Activated CD8-positive, alpha-beta memory T cell treated with anti-CD3 and anti-CD28 coated beads for 24 hours (primary cell): ENCODE measurements at places on chromosomes 5 and 9.

GRCh38 chr9:110308633-110309038 is 29.0 kb downstream of the TXNDC8 start:
- no peak for DNase-seq

GRCh38 chr9:22374051-22374450 is 72.6 kb upstream of the DMRTA1 start:
- DNase-seq, result no peak

GRCh38 chr5:6498968-6499367 is 50.3 kb downstream of the UBE2QL1 start:
- DNase-seq, result no peak

DNA sequence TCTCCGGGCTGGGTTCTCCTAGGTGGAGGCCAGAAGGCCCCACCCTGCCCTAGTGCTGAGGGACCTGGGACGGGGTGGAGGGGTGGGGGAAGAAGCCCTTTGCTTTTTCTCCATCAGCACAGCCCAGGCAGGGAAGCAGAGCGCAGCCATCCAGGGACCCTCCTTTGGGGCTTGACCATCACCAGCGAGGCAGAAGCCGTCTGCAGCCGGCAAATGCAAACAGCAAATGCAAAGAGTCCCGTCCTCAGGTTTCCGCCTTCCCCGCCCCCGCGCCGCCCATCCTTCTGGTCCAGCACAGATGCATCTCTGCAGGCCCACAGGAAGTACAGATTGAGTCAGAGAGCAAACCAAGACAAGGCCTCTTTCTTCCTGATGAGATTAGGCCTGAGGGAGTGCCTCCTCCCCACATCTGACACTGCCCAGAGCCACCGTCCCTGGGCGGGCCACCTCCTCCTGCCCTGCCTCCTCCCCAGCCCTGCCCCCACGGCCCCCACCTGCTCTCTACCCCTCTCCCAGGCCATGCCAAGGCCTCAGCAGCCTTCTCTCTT is 23.4 kb downstream of the CORO2A start:
- DNase-seq, result peak; percentile 69

DNA sequence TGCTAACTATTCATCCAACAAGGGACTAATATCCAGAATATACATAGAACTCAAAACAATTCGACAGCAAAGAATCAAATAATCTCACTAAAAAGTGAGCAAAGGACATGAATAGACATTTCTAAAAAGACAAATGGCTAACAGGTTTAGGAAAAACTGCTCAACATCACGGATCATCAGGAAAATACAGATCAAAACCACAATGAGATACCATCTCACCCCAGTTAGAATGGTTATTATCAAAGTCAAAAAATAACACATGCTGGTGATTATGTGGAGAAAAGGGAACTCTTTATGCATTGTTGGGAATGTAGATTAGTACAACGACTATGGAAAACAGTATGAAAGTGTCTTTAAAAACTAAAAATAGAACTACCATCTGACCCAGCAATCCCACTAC is 150.1 kb downstream of the DEPDC1B start:
- DNase-seq, result no peak

GRCh38 chr9:36893184-36893583 is 140.9 kb downstream of the PAX5 start:
- DNase-seq, result no peak

- no peak for DNase-seq
Observed at GRCh38 chr9:77156646-77157371, 20.5 kb upstream of the VPS13A start.

DNA sequence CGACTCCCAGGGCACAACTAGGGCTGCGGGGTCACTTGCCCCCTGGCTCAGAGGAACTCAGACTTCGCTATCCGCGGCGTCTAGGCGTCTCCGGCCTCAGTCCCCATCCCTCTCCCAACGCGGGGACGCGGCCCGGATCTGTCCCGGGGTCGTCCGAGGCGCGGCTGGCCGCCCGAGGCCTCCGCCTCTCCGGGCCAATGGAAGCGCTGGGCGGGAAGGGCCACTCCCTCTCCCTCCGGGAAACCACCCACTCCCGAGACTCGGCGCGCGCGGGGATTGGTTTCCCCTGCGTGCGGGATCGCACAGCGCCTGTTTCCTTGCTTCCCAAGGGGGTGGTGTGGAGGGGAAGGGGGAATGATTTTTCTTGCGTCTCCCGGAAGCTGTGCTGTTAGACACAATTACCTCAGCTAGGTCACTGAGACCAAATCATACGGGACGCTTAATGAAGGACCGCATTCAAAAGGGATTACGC is 38.3 kb downstream of the NR2F1 start:
- DNase-seq, result no peak

DNA sequence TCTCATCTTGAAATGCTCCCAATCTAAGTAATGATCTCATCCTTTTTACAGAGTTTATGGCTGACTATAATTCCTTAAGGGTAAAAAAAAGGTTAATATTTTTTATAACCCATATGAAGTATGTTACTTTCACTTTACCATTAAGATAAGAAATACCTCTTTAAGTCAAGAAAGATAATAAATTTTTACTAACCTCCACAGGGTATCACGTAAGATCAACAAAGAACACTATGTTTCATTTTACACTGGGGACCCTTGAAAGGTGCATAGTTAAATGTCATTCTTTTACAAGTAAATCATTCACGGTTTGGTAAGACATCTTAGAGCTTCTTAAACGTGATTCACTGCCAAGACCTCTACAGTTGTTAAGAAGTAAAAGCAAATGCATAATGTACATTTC is 472.7 kb upstream of the CDH9 start:
- DNase-seq, result no peak

GRCh38 chr5:33837301-33837700 is 54.5 kb downstream of the ADAMTS12 start:
- no peak for DNase-seq

DNA sequence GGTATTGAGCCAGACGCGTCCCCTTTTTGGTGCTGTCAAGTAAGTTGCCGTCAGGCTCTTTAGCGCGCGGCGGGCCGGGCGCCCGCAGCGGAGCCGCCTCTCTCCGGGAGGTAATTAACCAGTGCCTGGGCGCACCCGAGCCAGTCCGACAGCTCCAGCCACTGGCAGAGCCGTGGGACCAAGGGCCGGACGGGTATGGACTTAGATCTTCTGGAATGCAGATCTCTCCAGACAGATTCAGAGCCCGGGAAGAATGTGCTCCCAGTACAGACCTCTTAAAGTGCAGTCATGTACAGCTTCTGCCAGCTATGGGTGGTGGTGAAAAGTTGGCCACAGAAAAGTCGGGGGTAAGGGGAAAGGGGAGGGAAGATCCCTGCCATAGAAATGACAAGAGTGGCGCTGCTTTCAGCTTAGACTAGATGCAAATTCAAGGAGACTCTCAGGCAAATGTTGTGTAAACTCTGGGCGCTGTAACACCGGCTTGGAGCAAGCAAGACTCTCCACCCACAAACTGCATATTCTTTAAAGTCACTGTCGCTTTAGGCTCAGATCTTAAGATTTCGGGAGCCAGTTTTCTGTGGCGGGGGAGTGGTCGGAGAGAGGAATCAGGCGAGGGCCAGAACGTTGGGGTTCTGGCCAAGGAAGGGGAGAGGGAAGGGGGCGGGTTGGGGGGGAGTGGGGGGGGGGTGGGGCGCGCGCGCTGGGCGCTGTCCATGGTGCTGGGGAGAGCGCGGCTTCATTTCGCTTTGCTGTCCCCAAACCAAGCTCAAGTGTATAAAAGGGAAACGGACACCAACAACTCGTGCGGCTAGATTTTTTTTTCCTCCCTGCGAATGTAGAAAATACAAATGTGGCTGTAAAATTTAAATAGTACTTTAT is 29.2 kb downstream of the NR2F1 start:
- DNase-seq, result no peak

GRCh38 chr9:133115604-133116345 is 5.3 kb downstream of the RALGDS start:
- peak; percentile 80 for DNase-seq

DNA sequence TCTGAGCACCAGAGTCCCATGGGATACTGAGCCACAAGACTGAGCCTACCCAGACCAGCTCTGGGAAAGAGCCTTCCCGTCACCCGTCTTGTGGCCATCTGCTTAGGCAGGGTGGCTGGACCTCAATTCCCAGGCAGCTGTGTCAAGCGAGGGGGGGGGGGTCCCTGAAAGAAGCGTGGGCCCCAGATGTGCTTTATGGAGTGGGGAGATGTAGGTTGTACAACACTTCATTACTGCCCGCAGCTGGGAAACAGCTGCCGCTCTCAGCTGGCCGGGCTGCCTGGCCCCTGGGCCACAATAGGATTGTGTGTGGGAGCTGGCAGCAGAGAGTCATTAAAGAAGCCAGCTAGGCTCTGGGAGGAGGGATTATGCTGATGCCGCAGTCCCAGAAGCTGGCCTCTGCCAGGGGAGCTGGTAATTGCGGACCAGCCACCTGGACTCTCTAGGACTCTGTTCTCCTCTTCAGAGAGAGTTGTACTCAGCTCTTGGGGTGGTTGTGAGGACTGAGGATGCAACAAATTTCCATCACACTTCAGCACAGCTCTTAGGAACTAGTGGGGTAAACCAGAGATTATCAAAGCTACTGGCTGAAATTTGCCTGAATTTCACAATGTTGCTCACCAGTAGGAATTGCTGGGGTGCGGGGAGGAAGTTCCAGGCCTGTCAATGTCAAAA is 145.4 kb downstream of the GADD45G start:
- DNase-seq, result no peak

DNA sequence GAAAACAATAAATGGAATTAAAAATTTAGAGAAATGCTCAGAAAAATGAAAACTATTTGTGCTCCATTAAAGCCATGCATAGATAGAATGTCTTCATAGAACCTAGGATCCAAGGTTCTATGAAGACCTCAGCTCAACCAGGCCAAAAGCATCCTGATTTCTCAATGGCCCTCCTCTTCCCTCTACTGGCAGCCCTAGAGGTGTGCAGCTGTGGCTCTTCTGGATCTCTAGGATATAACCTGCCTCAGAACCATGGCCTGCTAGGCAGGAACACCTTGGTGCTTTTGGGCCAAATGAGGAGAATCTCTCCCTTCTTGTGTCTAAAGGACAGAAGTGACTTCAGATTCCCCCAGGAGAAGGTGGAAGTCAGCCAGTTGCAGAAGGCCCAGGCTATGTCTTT is 15.1 kb downstream of the IFNA1 start:
- DNase-seq, result no peak

DNA sequence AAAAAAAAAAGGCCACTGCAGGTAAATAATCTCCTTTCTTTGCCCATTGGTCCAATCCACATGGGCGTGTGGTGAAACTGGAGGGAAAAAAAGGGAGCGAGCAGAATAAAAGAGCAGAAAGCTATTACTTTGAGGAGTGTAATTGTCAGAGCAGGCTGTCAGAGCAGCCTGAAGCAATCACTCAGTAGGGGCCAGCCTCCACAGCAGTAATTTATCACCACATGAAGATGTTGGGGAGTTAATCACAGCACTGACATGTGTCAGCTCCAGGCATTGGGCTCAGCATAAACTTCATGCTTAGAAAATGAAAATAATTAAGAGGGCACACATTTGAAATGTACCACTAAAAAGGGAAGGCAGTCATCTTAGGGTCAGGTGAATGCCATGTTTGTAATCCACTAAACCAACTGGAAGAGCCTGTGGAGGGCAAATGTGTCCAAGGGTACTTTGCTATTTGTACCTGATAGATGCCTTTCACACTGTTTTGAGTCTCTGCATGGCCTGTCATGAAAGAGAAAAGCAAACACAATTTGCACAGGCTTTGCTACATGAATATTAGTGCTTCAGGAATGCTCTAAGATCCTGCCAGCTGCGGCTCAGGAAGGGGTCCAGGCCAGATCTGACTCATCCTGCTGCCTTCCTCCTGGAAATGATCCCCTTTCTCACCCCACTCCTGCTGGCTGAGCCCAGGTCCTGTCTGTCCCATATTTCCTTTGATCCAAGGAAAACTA is 2.9 kb upstream of the PTGER4 start:
- DNase-seq, result no peak

DNA sequence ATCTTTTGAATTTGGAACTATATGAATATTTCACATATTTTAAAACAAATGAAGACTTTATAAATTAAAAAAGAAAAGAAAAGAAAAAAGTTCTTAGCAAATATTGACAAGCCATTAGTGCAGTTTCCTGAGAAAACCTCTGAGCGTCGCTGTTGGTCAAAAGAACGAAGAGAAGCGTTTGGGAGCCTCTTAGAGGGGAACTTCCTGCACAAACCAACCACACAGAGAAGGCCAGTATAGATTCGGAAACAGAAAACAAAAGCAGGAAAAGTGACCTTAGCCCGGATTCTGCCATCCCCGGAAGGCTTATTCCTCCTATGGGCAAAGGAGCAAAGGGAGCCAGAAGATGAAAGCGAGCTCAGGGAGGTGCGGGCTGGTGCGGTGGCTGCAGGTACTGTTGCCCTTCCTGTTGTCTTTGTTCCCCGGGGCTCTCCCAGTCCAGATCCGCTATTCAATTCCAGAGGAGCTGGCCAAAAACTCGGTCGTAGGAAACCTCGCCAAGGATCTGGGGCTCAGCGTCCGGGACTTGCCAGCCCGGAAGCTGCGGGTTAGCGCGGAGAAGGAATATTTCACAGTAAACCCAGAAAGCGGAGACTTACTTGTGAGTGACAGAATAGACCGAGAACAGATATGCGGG is at the start of gene PCDHGB2:
PCDHGB2 (plus strand) TSS at position 205 of the 637 bp plus-strand sequence; CDS start at position 347, 142 bp downstream.
- DNase-seq, result no peak

DNA sequence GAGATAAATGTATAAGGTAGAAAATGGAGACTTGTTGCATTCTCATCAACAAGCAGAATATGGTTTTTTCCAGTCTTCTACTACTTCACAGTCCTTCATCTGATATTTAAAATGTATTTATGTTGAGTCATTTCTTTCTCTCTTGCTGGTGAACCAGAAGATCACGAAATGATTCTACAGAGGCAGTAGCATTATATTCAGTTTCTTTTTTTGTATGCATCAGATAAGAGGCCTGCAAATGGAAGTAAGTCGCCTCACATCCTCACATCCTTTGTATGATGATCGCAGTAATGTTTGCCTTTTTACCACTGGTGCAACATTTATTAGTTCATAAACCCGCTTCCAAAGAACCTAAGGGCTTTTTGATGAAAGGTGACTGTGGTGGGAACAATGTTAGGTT is 22.1 kb upstream of the IL13 start:
- DNase-seq, result no peak

GRCh38 chr5:179762079-179762780 is 29.6 kb downstream of the MAML1 start:
- no peak for DNase-seq

GRCh38 chr9:89562186-89562814 is 42.5 kb upstream of the GADD45G start:
- DNase-seq, result no peak

- DNase-seq, result no peak
Observed at GRCh38 chr9:19028835-19029451, 4.1 kb downstream of the SAXO1 start.

- no peak for DNase-seq
Observed at GRCh38 chr9:81379655-81380054, 309.7 kb downstream of the TLE1 start.

DNA sequence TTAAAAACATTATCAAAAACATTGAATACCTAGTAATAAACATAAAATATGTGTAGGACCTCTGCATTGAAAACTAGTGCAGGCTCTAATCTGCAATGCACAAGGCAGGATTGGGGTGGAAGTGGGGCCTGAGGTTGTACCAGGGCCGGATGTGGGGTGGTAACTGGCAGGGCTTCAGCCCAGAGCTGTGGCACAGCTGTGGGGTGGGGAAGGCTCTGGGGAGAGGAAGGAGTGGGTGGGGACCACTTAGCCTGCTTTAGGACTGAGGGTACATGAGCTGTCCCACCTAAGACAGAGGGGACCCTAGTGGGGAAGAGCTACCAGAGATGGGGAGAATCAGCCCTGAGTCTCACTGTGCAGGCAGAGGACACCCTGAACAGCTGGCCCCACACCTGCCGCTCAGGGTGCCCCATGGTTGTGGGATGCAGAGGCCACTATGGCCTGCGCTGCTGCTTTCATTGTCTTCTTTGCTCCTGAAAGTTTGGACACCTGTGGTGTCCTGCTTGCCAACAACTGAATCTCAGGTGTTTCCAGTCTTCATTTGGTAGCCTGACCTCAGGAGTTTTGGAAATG is 311.4 kb downstream of the TLE4 start:
- peak; percentile 70 for DNase-seq
